ENCODE measurements at places on chromosomes 6 and 20.

DNA sequence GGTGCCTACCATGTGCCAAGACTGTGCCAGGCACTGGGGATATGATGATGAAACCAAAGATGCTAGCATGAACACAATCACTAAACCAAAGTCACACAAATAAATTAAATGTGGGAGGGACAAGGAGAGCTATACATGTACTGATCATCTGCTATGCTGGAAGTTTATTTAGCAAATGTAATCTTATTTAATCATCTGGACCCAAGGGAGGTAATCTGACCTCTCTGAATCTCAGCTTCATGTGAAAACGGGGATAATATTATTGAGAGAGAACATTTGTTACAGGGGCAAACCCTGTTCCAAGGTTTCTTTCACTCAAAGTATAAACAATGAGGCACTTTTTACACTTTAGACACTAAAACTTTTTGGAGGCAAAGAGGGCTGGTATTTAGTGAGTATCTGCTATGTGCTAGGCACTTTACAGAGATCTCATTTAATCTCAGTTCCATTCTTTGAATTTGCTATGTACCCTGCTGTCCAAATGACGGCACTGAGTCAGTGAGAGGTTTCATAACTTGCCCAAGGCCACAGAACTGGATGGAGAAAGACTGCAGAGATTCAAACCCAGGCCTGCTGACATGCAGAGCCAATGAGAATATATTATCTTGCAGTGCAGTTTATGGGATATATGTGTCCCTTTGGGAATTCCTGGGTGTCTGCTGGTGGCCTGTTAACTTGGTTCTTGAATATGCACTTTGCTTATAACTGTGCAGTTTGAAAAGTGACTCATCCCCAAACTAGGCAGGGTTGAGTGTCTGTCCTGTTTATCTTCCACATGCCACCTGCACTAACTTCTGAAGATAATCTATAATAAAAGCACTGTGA is 3.3 kb upstream of the ASXL1 start:
- DNase-seq: peak; percentile 31

DNA sequence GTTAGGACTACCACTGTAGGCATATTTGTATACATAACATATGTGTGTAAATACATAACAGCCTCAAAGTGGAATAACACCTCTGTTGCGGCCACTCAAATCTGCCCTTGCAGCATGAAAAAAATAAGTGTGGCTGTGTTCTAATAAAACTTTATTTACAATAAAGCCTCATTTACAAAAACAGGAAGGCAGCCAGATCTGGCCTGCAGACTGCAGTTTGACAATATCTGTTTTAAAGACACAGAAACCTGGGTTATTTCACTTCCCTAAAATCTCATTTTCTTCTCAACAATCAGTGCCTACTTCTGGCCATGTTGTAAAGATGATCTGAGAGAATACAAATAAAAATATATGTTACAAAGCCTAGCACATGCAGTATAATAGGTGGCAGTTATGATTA is 53.9 kb upstream of the SCML4 start:
- DNase-seq: no peak

- DNase-seq: peak; percentile 8
Measured at GRCh38 chr6:26363882-26364701, 906 bp upstream of the BTN3A2 start.

GRCh38 chr6:116157391-116157790 is 31.5 kb upstream of the COL10A1 start:
- no peak for DNase-seq

GRCh38 chr6:129634411-129635230 is 75.4 kb downstream of the ARHGAP18 start:
- DNase-seq: no peak

GRCh38 chr20:23061734-23062561 is 12.5 kb upstream of the THBD start:
- peak; percentile 82 for DNase-seq
